ENCODE measurements at places on chromosomes 16 and 17. TPM values are rescaled to one million over a fixed set of nuclear protein-coding genes. Genes with fewer than 3 reads are reported as not detected.

DNA sequence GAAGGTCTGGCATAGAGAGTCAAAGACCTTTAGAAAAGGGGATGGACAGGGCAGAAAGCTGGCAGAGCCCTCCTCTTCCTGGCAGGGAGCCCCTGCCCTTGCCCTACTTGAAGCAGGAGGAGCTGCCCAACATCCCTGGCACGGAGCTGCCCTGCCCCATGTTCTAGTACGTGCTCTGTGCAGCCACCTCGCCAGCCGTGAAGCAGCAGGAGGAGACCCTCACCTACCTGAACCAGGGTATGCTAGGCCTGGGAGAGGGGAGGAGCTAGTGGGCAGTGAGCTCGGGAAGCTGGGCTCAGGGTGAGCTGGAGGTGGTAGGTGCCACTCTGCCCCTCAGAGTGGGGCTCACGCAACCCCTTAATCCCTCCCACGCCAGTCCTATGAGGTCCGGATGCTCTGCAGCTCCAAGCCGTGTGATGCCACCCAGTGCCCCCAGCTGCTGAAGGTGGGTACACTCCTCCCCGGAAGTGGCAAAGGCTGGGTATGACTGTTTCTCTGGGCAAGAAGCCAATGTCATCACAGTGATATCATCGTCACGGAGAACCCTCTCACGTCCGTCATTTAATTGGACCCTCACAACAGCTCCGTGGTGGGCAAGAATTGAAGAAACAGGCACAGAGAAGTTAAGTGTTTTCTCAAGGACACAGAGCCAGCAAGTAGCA is 12.7 kb upstream of the STAC2 start:
- DNase-seq: no peak

Gene MPP2
- 3.0 TPM for total RNA-seq

DNA sequence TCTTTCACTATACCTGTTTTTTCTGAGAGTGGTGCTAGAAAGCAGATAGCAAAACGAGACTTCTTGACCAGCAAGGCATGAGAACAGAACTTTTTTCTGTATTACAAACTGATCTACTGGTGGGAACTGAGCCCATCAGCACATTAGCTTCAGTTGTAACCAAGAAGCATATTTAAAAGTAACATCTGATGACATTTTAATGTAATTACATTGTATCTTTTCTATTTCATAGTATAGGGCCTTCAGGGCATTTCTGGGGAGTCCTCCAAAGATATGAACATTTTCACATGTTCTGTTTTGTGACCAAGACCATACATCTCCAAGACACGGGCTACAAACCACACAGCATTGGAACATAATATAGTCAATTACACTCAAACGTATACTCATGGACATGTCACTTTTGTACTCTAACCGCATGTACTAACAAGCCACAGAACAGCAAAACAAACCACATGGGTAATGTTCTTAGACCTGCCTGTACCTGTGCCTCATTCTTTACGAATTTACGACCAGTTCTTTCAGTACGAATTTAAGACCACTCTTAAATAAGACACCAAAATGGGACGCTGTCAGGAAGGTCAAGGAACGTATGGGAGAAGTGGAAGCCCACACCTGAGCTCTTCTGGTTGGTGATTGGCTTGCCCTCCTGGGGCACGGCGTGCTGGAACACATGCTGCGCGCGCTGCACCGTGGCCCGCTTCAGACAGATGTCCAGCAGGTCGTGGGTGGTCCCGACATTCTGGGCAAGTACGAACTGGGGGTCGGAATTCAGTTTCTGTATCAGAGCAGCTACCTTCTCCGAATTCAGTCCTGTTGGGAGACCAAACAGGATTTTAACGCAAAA is 825 bp downstream of the BLMH start:
- no peak for DNase-seq

DNA sequence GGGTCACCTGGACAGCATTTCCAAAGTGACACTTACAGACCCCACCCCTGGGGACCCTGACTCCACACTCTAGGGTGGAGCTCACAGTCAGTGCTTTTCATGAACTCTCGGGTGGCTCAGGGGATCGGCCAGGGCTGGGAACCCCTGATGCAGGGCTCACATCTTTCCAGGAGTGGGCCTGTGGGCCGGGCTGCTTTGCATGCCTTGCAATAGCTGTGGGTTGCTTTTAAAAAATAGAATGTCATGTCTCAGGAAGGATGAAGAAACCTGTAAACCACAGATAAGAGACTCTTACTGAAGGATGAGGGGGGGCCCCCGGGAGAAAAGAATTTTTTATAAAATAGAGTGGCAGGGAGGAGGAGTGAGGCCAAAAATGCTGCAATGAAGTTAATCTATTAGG is 40.2 kb downstream of the RBFOX3 start:
- no peak for DNase-seq

Gene SOST
- total RNA-seq: 0.20 TPM

Gene FAM83G
- 24.2 TPM for total RNA-seq

- no peak for DNase-seq
These were observed 17.8 kb downstream of the SPECC1 start for GRCh38 chr17:20026960-20027359.

- no peak for DNase-seq
These were observed 13.1 kb downstream of the SLC22A31 start for GRCh38 chr16:89187032-89187769.

GRCh38 chr16:84907575-84907974 is 87.8 kb downstream of the CRISPLD2 start:
- no peak for DNase-seq

DNA sequence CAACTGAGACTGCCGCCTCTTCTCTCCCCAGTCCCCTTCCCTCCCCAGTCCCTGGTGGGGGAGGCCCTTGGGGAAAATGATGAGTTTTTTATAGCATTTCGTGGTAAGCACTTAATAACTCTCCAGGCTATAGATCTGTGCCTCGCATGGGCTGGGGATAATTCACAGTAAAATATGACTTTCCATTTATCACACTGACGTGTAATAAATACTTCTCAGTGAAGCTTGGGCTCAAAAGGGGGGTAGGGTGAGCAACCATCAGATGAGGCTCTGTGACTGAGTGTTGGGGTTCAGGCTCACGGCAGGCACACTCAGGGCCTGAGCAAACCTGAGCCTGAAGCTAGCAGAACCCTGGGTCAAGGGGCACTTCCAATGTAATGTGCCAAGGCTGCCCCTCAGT is 101.6 kb downstream of the CCT6B start:
- DNase-seq: no peak

GRCh38 chr16:11597235-11598095 is 10.7 kb upstream of the LITAF start:
- DNase-seq: no peak

- DNase-seq: no peak
These were observed 51.6 kb upstream of the CRISPLD2 start for GRCh38 chr16:84768061-84768807.

GRCh38 chr16:56990407-56991286 is 1.3 kb downstream of the NLRC5 start:
- DNase-seq: no peak

- no peak for DNase-seq
These were observed 13.0 kb downstream of the SKAP1 start for GRCh38 chr17:48416971-48417370.

DNA sequence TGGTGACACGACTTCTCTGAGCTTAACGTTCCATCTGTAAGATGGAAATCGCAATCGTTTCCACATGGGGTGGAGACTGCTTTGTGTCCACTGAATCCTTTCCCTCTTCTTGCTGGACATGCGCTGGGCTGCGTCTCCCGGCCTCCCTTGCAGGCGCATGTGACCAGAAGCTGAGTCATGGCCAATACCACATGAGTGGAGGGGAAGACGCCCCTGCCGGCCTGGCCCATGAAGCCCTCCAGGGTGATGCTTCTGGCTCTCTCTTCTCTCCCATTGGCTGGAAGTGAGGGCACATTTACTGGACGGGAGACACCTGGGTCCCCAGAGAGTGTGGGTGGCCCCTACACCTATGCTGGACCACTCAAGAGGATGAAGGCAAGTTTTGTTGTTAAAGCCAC is 71.1 kb downstream of the DYNLRB2 start:
- DNase-seq: no peak

- DNase-seq: peak; percentile 55
These were observed 35.1 kb downstream of the MFSD11 start for GRCh38 chr17:76772842-76773525.

Gene COPZ2
- 43.1 TPM for total RNA-seq

DNA sequence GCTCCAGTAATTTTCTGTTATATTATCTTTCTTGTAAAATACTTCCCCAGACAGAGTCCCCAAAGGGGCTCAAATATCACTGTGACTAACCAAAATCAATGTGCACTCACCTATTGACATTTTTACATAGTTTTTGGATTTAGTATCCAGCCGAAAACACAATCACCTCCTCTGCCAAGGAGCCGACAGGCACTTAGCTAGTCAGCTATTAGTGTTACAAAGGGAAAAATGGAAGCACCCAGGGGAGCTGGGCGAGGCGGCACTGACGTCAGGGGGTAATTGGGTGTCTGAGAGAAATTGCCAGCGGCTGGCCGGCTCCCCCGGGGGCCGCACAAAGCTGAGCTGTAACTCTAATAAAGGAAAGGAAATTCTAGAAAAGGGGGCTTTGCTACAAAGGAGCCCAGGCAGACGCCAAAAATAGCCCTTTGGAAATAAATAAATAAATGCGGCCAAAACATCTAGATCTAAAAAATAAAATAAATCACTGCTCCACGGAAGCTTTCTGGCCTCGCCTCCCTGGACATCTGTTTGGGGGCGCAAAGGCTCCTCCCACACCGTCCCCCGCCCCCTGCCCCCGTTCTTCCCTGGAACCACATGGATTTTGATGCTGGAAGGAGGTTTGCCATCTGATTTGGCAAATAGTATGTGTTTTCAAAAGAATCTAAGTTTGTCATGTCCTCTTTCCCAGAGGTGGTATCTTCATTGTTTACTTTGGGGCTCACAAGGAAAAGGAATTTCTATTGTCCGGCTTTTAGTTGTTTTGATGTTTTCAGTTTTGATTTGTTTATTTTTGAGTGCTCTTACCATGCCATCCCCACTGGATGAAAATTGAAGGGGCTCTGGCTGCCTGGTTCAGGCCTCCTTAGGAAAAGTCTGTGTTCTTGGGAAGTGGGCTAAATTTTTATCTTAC is 156.7 kb downstream of the ZNF423 start:
- peak; percentile 21 for DNase-seq

DNA sequence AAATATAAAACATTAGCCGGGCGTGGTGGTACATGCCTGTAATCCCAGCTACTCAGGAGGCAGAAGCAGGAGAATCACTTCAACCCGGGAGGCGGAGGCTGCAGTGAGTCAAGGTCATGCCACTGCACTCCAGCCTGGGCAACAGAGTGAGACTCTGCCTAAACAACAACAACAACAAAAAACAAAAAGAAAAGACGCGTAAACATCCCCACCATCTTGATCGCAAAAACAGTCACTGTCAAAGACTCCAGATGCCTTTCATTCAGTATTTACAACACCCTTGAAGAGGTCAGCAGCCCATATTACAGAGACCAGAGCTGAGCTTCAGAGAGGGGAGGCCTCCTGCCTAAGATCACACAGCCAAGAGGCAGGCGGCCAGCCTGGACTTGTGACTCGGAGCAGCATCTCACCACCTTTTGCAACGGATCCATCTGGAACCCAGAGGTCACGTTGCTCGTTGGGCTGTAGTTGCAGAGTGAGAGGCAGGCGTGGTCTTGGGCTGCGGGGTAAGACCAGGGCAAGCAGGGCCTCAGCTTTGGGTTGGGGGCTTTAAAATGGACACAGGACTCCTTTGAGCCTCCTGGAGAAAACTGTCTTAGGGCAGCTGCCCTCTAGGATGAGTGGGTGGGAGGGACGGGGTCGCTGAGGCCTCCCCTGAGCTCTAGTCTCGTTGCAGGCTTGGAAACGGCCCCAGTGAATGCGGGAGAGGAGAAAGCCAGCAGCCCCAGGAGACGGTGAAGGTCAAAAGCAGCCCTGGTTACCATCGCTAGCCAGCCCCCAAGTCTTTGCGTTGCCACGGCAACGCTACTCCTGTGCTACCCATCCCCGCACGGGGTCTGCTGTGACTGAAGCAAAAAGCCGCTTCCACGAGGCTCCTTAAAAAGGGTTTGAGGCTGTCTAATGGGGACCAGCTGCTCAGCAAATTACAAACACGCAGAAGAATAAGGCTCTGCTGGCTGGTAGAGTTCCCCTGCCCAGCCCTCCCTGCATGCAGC is 26.1 kb downstream of the LGALS3BP start:
- DNase-seq: peak; percentile 58

All from skin of body (tissue), 3 donors.